Lower lobe of right lung (tissue), 2 donors: ENCODE measurements at places on chromosomes 5 and 9. TPM values are rescaled to one million over a fixed set of nuclear protein-coding genes. Genes with fewer than 3 reads are reported as not detected.

DNA sequence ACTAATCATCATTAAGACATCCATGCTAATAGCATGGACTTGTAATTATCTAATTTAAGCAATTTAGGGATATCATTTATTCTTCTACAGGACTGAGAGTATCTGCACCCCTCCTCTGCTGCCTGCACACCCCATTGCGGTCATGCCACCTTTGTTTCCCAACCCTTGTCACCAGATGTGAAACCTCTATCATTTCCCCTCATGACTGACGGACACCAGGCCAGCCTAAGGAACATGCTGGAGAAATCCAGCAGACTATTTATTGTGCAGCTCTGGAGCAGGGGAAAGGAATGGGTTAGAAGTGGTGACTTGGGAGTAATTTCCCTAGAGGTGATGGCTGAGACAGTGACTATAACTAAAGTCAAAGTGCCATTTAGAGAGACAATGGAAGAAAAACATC, 40.7 kb downstream of the UGCG start:
- peak overlapping the region; percentile 51 for H3K27ac ChIP-seq
- H3K4me1 ChIP-seq: peaks cover 21% of the 10 kb centered on the region
- H3K36me3 ChIP-seq: peaks cover 37% of the 10 kb centered on the region
- no peak overlapping the region for H3K4me3 ChIP-seq

DNA sequence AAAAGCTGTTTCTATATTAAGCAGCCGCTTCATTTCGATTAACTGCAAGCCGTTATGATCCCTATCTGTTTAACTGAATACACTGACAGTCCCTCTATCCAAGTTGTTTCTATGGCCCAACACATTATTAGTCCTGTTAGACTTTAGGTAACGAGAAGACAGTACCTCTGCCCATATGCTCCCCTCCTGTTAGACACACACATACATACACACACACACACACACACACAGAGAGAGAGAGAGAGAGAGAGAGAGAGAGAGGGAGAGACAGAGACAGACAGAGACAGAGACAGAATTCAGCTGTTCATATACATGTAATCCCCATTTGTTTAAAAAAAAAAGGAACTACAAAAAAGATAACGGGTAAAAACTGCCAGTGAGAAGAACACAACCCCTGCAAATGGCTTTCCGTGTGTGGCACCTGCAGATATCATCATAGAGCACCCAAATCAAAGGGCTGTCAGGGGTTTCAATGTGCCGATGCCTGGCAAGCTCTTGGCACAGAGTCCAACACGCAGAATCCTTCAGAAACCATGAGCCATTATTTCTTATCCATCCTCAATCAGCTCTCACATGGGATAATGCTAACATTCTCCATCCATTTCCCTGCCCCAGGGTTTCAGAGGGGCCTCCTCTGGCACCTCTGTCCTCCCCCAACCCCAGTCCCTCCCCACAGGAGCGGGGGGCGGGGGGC, 144.0 kb downstream of the MYO10 start:
- no peak overlapping the region for H3K27ac ChIP-seq
- H3K4me3 ChIP-seq: no peak overlapping the region
- H3K27me3 ChIP-seq: no peaks in the 10 kb centered on the region
- DNase-seq: no peak
- H3K36me3 ChIP-seq: peaks cover 4% of the 10 kb centered on the region

DNA sequence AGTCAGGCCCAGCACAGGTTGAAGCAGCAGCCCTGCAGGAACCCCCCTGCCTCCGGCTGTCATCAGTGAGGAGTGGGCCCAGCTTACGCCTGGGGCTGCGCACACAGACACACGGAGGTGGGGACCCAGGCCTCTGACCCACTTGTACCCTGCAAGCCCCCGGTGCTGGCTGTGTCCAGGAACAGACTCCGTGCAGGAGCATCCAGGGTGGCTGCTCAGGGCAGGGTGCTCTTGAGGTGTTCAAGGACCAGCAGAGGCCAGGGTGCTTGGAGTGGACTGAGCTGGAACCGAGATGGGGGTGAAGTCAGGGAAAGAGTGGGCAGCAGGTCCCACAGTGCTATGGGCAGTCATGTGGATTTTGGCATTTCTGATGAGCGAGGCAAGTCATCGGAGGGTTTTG, 199.5 kb downstream of the CACNA1B start:
- H3K4me1 ChIP-seq: no peaks in the 10 kb centered on the region
- no peak overlapping the region for H3K4me3 ChIP-seq
- no peaks in the 10 kb centered on the region for H3K27me3 ChIP-seq
- no peaks in the 10 kb centered on the region for H3K36me3 ChIP-seq
- no peak overlapping the region for H3K27ac ChIP-seq

GRCh38 chr9:77417566-77417965, 230.6 kb downstream of the GNA14 start:
- peaks cover 15% of the 10 kb centered on the region for H3K4me1 ChIP-seq
- no peak for DNase-seq
- H3K36me3 ChIP-seq: peaks cover 5% of the 10 kb centered on the region
- no peaks in the 10 kb centered on the region for H3K27me3 ChIP-seq
- H3K27ac ChIP-seq: peak overlapping the region; percentile 15
- no peak overlapping the region for H3K4me3 ChIP-seq

DNA sequence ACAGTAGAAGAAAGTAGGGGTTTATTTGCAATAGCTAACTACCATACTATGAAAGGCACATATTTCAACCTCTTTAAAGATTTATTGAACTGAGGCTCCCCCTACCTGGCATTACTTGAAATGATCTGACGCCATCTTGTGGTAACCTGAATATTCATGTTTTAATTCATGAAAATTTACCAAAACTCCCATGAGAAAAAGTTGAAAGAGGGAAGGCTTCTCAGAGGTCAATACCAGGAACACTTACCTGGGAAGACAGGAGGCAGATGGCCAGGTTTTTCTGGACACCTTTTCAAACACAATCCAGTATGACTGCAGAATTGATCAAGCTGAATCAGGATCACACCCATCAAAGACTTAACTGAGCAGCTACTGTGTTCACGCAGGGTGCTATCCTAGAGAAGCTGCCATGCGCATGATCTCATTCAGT, 9.4 kb downstream of the PRELID2 start:
- H3K4me3 ChIP-seq: no peak overlapping the region
- peaks cover 15% of the 10 kb centered on the region for H3K4me1 ChIP-seq
- no peaks in the 10 kb centered on the region for H3K27me3 ChIP-seq
- H3K36me3 ChIP-seq: no peaks in the 10 kb centered on the region
- DNase-seq: no peak

DNA sequence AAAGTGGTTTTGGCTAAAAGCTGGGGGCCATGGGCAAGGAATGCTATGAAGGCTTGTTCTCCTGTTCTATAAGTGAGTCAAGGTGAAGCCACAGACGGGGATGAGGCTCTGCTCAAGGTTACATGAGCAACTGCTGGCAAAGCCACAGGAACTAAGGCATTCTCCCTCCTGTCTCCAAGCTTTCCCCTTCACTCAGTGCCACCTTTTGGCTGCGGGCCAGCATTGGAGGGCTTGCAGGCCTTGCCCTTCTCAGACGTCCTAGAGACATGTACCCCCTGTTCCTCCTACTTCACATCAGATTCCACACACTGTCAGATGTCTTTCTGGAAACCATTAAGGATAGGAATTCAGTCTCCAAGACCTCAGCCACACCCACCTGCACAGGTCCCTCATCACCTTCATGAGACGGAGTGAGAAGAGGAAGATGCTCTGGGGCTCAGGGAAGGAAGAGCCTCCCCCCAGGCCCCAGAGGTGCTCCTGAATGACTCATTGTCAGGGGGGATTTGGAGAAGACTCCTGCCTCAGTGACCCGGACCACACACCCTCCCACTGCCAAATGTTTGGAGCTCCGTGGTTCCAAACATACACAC, 20.5 kb upstream of the MEIKIN start:
- H3K36me3 ChIP-seq: no peaks in the 10 kb centered on the region
- H3K27ac ChIP-seq: no peak overlapping the region
- H3K4me1 ChIP-seq: no peaks in the 10 kb centered on the region
- H3K27me3 ChIP-seq: no peaks in the 10 kb centered on the region
- no peak overlapping the region for H3K4me3 ChIP-seq

GRCh38 chr5:151078490-151079262, 2.2 kb downstream of the TNIP1 start:
- peak overlapping the region; percentile 98 for H3K4me3 ChIP-seq
- DNase-seq: no peak
- H3K27ac ChIP-seq: peak overlapping the region; percentile 46
- peaks cover 81% of the 10 kb centered on the region for H3K4me1 ChIP-seq

DNA sequence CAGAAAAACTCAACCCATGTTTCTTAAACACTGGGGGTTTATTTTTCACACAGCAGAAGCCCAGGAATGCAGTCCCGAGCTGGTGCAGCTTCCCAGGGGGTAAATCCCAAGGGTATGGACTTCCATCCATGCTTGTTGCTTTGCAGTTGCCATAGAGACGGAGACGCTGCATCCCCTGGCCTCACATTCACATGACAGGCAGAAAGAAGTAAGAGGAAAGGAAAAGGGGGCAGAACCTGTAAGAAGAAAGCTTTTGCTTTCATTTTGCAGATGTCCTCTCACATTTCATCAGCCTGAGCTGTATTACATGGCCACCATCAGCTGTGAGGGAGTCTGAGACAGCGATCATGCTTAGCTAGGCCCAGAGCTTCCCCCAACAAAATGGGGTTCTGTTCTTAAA, 321.0 kb downstream of the AGTPBP1 start:
- no peak for DNase-seq
- H3K4me1 ChIP-seq: no peaks in the 10 kb centered on the region
- peaks cover under 1% of the 10 kb centered on the region for H3K27me3 ChIP-seq
- no peak overlapping the region for H3K27ac ChIP-seq
- no peak overlapping the region for H3K4me3 ChIP-seq

DNA sequence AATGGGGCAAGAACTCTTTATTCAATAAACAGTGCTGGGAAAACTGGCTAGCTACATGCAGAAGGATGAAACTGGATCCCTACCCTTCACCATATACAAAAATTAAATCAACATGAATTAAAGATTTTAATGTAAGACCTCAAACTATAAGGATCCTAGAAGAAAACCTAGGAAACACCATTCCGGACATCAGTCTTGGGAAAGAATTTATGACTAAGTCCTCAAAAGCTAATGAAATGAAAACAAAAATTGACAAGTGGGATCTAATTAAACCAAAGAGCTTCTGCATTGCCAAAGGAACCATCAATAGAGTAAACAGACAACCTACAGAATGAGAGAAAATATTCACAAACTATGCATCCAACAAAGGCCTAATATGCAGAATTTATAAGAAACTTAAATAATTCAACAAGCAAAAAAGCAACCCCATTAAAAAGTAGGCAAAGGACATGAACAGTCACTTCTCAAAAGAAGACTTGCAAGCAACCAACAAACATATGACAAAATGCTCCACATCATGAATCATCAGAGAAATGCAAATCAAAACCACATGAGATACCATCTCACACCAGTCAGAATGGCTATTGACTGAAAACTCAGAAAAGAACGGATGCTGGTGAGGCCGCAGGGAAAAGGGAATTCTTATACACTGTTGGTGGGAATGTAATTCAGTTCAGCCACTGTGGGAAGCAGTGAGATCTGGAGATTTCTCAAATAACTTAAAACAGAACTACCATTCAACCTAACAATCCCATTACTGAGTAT, 104.3 kb upstream of the MAP3K1 start:
- no peak for DNase-seq
- no peak overlapping the region for H3K4me3 ChIP-seq
- H3K4me1 ChIP-seq: no peaks in the 10 kb centered on the region
- H3K27ac ChIP-seq: no peak overlapping the region

GRCh38 chr5:33612386-33612785, 171.6 kb downstream of the TARS1 start:
- H3K4me3 ChIP-seq: no peak overlapping the region
- peaks cover 4% of the 10 kb centered on the region for H3K36me3 ChIP-seq
- no peak for DNase-seq
- no peaks in the 10 kb centered on the region for H3K4me1 ChIP-seq
- H3K27me3 ChIP-seq: no peaks in the 10 kb centered on the region

DNA sequence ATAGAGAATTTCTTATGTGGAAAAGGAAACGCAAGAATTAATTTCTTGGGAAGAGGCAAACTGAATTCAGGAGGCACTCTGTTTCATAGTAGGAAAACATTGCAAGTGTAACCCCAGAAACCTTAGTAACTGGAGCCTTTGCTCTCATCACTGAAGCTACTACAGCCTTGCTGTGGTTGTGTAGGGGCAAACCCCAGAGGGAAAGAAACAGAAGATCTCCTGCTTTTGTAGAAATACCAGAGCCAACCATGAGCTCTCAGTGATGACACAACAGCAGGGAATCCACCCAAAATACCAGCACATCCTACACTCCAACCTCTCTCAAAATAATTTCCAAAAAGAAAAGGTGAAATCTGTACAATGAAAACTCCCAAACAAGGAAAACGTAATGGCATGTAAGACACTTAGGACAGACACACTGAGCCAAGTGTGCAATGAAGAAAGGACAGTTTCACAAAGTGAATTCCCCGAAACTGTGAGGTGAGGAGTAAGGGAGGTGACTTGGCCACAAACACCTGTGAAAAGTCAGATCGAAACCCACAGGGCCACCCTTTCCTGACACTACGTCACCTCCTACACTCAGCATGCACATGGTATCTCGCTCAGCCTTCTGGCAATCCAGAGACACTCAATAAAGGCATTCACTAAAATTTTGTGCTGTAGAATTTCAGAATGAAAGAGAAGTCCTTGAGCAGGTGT, 8.5 kb upstream of the ACSL6 start:
- H3K36me3 ChIP-seq: no peaks in the 10 kb centered on the region
- DNase-seq: no peak
- H3K27me3 ChIP-seq: peaks cover 8% of the 10 kb centered on the region
- no peak overlapping the region for H3K4me3 ChIP-seq
- no peak overlapping the region for H3K27ac ChIP-seq
- no peaks in the 10 kb centered on the region for H3K4me1 ChIP-seq

GRCh38 chr5:62341783-62342475, 35.9 kb downstream of the KIF2A start:
- H3K4me3 ChIP-seq: no peak overlapping the region
- H3K27me3 ChIP-seq: no peaks in the 10 kb centered on the region
- no peaks in the 10 kb centered on the region for H3K36me3 ChIP-seq
- no peak overlapping the region for H3K27ac ChIP-seq
- no peak for DNase-seq
- H3K4me1 ChIP-seq: no peaks in the 10 kb centered on the region

- H3K27me3 ChIP-seq: no peaks in the 10 kb centered on the region
- DNase-seq: no peak
- no peaks in the 10 kb centered on the region for H3K36me3 ChIP-seq
These were observed 371.5 kb downstream of the MLLT3 start for GRCh38 chr9:20250791-20251190.

GRCh38 chr9:6780690-6781089, 22.9 kb downstream of the KDM4C start:
- H3K4me3 ChIP-seq: no peak overlapping the region
- no peak for DNase-seq
- H3K27ac ChIP-seq: no peak overlapping the region
- peaks cover 17% of the 10 kb centered on the region for H3K4me1 ChIP-seq
- no peaks in the 10 kb centered on the region for H3K36me3 ChIP-seq
- H3K27me3 ChIP-seq: no peaks in the 10 kb centered on the region

The TTLL11 gene
- total RNA-seq: 11.7 TPM

The PIP5K1B gene
- 35.9 TPM for total RNA-seq

The CD274 gene
- total RNA-seq: 16.5 TPM

The ASPN gene
- total RNA-seq: 2.3 TPM

The PPP2R2B gene
- 0.95 TPM for total RNA-seq

The PCDHA9 gene
- total RNA-seq: 0.32 TPM

The FBP2 gene
- total RNA-seq: not detected

The ABCA1 gene
- 46.8 TPM for total RNA-seq

The TPM2 gene
- 110 TPM for total RNA-seq

The TAF1L gene
- total RNA-seq: not detected
